ENCODE measurements at places on chromosomes 6 and 20.

DNA sequence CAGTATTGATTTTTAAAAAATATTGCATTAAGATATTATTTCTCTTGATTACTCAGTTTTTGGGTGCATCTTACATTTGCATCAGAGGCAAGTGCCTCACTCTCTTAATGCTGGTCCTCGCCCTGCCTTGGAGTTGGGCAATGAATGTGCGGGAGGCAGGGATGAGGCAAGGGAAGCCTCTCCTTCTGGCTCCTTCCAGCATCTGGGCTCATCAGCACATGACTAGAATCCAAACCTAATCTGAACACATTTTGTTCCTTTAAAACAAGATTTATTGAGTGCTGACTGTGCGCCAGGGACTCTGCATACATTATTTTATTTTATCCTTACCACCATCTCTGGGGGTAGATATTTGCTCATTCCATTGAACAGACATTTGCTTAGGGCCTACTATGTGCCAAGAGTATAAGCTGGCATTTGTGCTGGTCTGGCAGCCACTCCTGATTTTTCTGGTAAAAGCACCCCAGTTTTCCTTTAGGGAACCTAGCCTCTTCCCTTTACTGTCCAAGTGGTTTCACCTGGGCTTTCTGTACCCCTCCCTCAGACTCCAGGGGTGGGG lies 71.9 kb upstream of the ZNFX1 start:
- no peak for DNase-seq

GRCh38 chr20:34573541-34574300 lies 15.2 kb downstream of the MAP1LC3A start:
- no peak for DNase-seq

- DNase-seq: no peak
Observed at GRCh38 chr6:128156321-128157111, 255.7 kb upstream of the THEMIS start.

- no peak for DNase-seq
Observed at GRCh38 chr6:10144772-10145171, 270.1 kb downstream of the TFAP2A start.

DNA sequence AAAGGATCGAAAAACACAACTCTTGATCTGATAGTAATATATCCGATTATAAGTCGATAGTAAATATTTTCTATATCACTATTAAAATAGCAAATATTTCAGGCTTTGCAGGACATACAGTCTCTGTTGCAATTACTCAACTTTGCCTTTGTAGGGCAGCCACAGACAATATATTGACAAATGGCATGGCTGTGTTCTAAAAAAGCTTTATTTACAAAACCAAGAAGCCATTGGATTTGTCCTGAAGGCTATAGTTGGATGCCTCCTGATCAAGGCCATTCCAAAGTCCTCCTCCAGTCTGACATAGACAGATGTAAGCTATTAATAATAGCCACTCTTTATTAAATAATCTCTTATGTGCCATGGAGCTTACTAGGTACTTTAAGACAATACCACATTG lies 5.9 kb downstream of the OCSTAMP start:
- no peak for DNase-seq

GRCh38 chr20:8388141-8388540 lies 256.1 kb downstream of the PLCB1 start:
- DNase-seq: no peak

DNA sequence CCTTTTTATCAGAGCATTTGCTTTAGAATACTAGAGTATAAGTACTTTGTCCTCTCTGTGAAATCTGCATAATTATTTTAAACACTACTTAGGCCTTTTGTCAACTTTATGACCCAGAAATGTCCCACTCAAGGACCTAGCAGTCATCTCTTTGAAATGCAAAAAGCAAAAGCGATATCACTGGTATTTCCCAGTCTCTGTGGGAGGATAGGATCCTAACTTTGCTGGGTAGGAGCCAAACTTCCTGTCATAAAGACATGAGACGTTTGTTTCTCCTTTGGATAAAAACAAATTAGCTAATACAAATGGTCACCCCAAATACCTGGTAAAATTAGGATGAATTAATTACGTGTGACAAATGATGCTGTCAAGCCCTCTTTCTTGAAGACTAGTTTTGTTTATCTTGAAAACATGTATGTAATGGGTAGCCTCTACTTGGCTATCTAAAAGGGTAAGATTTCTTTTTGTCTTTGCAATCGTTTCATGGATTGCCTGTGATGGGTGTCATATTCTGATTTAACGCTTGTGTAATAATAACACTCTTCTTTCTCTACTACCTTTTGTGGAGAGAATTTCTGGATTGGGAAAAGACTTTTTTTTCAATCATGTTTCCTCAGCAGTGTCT lies 36.2 kb downstream of the DCDC2 start:
- DNase-seq: no peak

DNA sequence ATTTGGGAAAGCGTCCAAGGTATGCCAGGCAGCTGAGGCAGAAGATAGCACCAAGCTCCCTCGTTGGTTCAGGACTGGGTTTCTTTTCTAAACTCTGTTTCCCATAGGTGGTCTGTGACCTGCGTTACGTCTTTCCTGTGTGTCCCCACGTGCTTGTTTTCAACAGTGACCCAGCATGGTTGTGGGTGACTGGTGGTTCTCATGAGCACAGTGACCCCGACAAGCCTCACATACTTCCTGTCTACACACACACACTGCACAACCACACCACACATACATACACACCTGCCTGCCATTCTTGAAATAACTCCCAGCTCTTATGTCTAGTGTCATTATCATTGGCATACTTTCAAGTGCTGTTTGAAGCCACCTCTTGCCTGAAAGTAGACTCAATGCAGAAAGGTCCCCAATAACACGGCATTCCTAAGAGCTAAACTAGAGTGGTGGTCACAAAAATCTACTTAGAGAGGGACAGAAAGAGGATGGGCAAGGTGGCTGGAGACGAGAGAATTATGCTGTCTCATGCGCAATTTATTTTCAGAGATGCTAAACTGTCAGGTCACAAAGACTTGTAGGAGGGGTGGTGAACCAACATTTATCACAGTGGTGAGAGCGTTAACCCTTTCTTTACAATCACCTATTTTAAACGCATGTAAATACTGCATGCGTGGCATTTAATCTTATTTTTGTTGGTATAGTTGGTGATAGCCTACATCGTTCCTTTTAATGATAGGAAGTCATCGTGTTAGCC lies 66.7 kb downstream of the GCNT2 start:
- no peak for DNase-seq

- no peak for DNase-seq
Observed at GRCh38 chr6:66931787-66932186, 1224.8 kb upstream of the EYS start.

- DNase-seq: no peak
Observed at GRCh38 chr6:170111816-170112582, 178.9 kb downstream of the DLL1 start.

DNA sequence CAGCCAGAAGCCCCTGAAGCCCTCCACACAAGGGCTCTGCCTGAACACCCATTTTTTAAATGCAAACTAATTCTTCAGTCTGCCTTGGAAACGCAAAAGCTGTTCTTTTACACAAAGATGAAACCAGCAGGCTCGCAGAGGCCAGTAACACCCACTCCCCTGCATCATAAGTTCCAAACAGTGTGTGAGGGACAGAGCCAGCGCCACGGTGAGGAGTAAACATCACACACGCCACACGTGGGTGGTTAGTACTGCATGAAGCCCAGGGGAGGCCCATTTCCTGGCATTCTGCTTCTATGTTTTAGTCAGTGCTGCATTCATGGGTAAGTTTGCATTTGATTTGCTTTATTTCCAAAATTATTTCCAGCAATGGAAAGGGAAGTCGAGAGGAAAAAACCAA lies 217.7 kb upstream of the RIN2 start:
- DNase-seq: no peak

- DNase-seq: no peak
Observed at GRCh38 chr20:1013566-1014340, 11.6 kb upstream of the RSPO4 start.

- DNase-seq: no peak
Observed at GRCh38 chr20:24762791-24763350, 186.2 kb upstream of the CST7 start.

DNA sequence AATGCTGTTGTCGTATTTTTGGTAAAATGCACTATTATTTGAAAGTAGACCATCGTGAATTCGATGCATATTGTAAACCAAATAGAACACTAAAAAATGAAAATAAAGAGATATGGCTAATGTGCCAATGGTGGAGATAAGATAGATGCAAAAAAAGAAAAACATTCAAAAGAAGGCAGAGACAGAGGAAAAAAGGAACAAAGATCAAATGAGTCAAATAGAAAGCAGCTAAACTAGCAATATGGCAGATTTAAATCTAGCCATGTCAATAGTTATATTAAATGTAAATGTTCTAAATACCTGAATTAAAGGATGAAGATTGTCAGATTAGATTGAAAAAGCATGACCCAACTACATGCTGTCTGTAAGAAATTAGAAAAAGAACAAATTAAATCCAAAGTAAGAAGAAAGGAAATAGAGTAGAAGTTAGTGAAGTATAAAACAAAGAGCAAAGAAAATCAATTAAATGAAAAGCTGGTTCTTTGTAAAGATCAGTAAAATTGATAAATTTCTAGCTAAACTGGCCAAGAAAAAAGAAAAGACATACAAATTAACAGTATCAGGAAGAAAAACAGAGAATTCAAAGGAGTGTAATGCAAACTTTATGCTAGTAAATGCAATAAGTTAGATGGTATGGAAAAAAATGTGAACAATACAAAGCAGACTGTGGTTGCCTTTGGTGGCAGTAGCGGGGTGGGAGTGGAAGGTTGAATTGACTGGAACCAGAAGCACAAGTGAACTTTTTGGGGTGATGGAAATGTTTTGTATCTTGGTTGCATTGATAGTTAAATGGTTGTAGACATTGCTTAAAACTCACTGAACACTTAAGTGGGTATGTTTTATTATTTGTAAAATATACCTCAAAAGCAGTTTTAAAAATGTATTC lies 44.8 kb downstream of the PTPN1 start:
- no peak for DNase-seq

GRCh38 chr6:21367649-21368154 lies 225.8 kb upstream of the SOX4 start:
- DNase-seq: no peak

GRCh38 chr20:32155017-32155981 lies 45.8 kb downstream of the TM9SF4 start:
- DNase-seq: peak; percentile 63

- no peak for DNase-seq
Observed at GRCh38 chr6:13191461-13191860, 136.9 kb downstream of the TBC1D7 start.

DNA sequence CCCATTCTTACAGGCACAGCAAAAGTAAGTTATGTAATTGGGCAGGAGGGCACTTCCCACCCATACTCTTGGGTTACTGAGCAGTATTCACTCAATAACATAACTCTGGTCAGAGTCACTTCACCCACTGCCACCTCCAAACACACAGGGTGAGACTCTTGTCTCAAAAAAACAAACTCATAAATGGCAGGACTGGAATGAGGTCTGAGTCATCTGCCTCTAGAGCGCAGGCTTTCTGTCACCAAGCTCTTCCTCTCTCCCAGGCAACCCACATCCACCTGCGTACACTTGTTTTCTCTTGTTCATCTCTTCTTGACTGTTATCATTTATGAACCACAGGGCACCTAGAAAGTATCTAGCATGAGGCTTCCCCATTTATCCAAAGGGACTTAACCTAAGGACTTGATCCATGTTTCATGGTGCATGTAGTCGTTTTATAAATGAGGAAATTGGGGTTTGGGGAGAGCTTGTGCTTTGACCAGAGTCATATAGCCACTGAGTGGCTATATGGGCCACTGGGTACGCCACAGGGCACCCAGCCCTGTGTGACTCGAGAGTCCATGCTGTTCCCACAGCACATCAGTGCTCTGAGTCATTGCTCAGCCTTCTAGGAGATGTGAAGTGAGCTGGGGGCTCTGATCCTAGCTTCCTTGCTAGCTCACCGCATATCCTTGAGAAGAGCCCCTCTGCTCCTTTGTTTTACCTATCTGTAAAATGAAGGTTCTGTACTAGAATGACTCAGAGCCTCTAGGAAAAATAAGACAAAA lies 22.4 kb downstream of the C20orf173 start:
- no peak for DNase-seq

Data from endothelial cell (in vitro differentiated cells).